CD4-positive, alpha-beta T cell treated with Interleukin-2 at 100 ng/mL for 4 hours (primary cell): ENCODE measurements at places on chromosomes 13 and 19.

- no peak for DNase-seq
Measured at GRCh38 chr19:55325172-55325571, at the start of gene TMEM150B. Gene TMEM150B, minus strand, starts transcription at chr19:55325341. Its CDS starts 4,305 bp downstream, at chr19:55321036.

- no peak for DNase-seq
Measured at GRCh38 chr19:24054044-24054935, 32.7 kb upstream of the ZNF254 start.

DNA sequence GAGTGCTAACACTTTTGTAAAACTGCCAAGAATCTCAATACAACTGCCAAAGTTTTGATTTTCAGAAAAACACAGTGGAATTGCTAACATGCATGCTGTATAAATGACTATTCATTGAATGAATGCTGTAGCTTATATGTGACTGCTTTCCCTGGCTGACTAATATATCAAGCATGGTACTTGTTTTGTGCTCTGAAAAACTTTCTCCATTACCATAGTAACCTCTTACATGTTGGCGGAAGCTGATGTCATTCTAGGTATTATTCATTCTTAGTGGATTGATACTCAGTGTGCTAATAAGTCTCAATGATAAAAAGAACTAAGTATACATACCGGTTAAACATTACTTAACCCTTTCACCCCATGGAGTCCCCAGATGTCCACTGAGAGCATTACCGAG is 166.1 kb upstream of the MYO16 start:
- DNase-seq: peak; percentile 5

DNA sequence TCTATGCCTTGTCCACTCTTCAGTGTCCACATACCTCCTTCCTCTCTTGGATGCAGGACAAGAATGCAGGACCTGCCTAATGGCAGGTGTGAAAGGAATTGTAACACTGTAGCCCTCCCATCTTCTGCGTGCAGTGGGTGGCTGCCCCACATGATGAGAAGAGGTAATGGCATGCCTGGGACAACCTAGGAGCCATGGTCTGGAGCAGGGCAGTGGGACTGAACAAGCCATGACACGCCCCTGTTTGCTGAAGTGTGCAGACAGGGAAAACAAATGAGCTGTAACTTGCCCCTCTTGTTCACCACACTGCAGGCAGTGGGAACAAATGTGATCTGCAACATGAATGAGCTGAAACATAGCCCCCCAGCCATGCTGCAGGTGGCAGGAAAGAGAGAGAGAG is 192.2 kb downstream of the PCDH17 start:
- no peak for DNase-seq

DNA sequence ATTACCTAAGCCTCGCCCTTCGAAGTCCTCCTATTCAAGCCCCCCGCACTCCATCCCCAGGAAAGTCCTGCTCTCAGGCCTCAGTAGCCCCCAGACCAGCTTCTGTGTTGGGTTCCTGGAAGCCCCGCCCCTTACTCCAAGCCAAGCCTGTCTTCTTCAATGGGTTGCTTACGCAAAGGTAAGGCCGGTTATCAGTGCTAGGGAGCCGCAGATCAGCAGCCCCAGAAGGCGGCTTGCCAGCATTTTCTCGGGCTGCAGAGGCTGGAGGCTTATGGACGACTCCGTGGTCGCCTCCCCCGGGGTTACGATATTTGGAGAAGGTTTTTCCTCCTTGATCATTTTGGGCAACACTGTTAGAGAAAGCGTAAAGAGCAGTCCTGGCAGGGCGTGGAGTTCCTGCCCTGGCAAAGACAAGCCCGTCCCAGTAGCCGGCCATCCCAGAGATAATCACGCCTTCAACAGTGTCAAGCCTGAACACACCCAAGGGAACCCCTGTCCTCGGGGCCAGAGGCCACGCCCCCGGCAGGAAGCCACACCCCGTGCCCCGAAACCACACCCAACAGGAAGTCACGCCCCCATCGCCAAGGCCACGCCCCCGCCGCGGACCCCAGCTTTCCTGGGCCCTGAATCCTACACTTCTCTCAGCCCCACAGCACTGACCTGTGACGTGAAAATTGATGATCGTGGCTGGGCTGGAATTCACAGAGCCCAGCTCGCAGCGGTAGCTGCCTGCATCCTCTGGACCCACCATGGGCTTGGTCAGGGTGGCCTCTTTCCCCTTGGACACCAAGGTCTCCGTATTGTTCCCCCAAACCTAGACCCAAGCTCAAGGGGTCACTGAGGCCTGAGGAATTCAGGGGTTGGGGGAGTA is 954 bp upstream of the RASIP1 start:
- no peak for DNase-seq

DNA sequence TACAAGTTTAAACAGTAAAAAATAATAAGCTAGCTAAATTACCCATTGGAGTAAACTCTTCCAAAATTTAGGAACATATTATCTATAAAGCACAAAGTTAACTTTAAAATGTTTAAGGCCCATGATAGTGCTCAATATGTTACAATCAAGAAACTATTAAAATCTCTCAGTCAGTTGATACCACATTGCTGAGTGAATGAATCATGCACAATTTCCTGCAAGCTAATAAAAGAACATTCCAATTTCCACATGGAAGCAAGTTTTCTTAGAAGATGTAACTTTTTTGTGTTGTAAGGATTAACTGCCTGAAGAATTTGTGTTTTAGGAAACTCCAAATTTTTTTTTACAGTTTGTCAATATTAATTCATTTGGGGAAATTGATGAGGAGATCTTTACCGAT is 666.6 kb downstream of the SLITRK1 start:
- no peak for DNase-seq
